Fibroblast of skin of right quadriceps (primary cell): ENCODE measurements at places on chromosomes 12 and 14.

GRCh38 chr12:117596968-117597367 lies 235.5 kb upstream of the NOS1 start:
- peak; percentile 20 for DNase-seq

DNA sequence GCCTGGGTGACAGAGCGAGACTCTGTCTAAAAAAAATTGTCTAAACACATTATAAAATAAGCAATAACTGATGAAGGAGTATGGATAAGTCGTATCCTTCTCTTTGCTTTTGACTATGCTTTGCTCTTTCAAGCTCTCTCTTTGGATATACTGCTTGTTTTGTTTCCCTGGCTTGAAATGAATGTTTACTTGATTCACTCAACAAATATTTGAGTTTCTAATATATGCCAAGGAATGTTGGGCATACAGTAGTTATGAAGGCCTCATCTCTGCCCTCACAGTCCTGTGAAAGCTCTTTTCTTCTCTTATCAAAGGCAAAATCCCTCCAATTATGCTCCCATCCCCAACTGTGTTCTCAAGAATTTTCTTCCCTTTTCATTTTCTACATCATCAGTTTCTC lies 123.5 kb downstream of the PTPRR start:
- DNase-seq = no peak

DNA sequence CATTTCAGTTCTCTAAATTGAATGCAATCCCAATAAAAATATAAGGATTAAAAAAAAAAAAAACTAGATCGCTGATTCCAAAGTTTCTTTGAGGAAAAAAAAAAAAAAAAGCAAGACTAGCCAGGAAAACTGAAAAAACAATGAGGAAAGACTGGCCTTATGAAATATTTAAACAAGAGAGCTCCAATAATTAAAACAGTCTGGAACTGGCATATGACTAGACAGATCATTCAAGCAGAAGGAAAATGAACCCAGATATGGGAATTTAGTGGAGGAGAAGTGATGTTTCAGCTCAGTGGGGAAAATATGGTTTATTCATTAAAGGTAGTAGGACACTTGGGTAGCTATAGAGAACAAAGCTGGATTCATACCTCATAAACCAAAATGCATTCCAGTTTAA lies 42.0 kb upstream of the TBC1D15 start:
- peak; percentile 10 for DNase-seq

- DNase-seq = peak; percentile 8
Observed at GRCh38 chr12:27711317-27711682, 668 bp downstream of the MRPS35 start.

- no peak for DNase-seq
Observed at GRCh38 chr14:65080960-65081747, 21.2 kb downstream of the MAX start.

DNA sequence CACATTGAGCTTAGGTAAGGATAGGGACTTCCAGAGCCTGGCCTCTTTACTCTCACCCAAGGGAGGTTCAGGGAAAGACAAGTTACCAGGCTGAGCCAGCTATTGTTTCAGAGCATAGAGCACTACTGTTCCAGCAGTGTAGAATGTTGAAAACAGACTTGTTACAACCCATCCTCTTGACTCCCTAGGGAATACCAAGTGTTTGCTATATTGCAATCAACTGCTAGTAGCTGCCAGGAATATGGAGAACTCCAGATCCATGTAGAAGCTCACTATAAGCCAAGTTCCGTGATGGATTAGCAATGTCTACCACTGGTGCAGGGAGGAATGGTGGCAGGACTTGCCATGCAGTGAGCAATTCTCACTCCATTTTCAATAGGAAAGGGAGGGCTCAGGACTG lies 199.8 kb upstream of the RBM19 start:
- DNase-seq = no peak

- peak; percentile 25 for DNase-seq
Observed at GRCh38 chr12:9813821-9814798, 13.2 kb upstream of the KLRF1 start.

DNA sequence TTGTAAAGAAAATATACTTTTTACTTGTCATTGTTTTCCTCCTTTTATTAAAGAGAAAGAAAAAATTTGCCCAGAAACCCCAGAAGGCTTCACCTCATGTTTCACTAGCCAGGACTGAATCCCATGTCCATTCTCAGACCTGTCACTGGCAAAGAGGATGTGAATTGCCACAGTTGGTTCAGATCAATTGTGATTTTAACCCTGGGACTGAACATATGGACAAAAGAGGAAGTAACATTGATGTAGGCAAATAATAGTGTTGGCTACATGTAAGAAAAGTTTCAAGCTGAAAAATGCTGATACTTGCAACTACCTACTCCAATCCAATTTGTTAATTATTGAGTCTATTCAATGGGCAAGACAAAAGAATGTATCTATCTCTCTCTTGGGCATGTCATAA lies 8.6 kb upstream of the CCDC196 start:
- DNase-seq = no peak

DNA sequence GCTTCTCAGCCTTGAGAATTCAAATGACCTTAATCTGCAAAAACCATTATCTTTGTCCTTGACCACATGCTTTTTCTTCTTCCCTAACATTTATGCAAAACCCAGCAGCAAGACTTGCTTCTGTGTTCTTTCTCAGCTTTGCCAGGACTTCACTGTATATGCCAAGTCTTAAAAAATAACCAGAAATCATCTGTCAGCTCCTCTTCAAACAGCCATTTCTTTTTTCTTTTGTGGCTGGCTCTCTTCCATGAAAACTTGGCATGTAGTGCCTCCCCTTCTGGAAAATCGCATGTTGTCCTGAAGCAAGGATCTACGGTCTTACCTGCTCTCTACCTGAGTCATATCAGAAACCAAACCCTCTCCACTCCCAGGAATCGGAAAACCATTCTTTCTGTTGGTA lies 364.9 kb downstream of the RPS29 start:
- DNase-seq = no peak

GRCh38 chr14:103653805-103654204 lies 24.8 kb downstream of the KLC1 start:
- no peak for DNase-seq

- no peak for DNase-seq
Observed at GRCh38 chr12:94336211-94336925, 123.3 kb downstream of the CEP83 start.

- peak; percentile 48 for DNase-seq
Observed at GRCh38 chr12:54025499-54026405, 2.5 kb upstream of the HOXC6 start.

GRCh38 chr14:70882776-70883492 lies 24.3 kb upstream of the PCNX1 start:
- peak; percentile 85 for DNase-seq

DNA sequence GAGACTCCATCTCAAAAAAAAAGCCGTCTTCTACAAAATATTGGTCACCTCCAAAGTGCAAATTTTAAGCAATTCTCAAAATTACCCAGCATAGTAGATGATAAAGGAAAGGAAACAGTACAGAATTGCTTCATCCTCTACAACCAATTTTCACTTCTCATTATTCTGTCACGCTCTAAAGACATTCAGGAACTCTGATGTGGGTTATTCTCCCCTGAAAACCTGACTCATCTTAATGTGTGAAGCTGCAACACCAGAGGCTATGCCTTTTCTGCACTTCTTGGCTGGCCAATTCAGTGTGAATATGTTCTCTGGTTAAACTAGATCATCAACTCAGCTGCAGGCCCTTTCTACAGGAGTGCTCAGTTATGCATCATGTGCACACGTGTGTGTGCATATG lies 11.0 kb downstream of the PTGER2 start:
- peak; percentile 57 for DNase-seq

GRCh38 chr14:64450255-64450654 lies 15.0 kb upstream of the AKAP5 start:
- DNase-seq = no peak

GRCh38 chr12:132492522-132492921 lies 2.6 kb downstream of the FBRSL1 start:
- no peak for DNase-seq

- DNase-seq = no peak
Observed at GRCh38 chr12:112506513-112507166, 87.9 kb downstream of the PTPN11 start.

DNA sequence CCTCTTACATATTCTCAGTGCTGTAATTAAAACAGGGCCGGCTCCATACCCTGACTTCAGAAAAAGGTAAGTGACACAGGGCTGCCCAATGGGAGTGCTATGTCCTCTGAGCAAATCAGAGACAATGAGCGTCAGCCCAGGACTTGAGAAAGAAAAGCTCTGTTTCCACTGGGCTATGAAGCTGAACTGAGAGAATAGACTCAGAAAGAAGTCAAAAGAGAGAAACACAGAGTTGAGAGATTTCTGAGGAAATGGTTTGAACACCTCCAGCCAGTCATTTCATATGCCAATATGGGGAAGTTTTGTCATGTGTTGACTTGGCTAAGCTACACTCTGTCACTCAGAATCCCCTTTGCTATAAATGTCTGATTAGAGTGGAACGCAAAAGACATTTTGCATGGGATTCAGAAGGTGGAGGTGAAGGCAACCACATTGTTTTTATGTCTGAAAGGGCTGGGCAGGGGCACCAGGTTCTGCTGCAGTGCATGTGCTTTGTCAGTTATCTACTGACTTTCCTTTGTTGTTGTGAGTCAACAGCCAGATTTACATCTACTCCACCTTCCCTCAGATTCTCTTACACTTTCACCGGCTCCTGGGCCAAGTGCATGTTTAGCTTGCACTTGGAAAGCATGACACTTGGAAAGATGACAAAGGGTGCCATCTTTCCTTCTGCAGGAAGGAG lies 313.3 kb downstream of the DUSP6 start:
- no peak for DNase-seq

- DNase-seq = peak; percentile 9
Observed at GRCh38 chr12:94954029-94954685, 49.3 kb downstream of the NDUFA12 start.

- peak; percentile 91 for DNase-seq
Observed at GRCh38 chr12:401235-402028, at the start of gene CCDC77. TSS of gene CCDC77 (plus strand) at chr12:401644. CDS start at chr12:409384, 7,740 bp downstream.

GRCh38 chr12:110266980-110267620 lies 13.9 kb upstream of the ATP2A2 start:
- DNase-seq = peak; percentile 95

DNA sequence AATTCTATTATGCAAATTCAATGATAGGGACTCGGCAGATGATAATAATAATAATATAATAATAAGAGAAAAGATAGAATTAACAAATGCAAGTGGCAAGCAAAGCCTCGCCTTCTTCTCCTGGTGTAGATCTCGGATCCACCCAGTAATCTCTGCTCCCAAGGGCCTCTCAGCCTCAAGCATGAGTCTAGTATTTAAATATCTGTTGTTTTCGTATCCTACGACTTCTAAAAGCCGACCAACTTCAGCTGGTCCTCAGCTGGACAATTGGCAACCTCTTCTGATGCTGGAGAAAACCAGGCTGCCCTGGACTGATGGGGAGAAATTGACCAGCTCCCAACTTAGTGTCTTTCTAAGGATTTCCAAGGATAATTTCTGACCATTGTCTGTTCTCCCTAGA lies 14.0 kb upstream of the MAP1LC3B2 start:
- no peak for DNase-seq

GRCh38 chr14:40240245-40240859 lies 808.1 kb upstream of the FBXO33 start:
- DNase-seq = no peak

DNA sequence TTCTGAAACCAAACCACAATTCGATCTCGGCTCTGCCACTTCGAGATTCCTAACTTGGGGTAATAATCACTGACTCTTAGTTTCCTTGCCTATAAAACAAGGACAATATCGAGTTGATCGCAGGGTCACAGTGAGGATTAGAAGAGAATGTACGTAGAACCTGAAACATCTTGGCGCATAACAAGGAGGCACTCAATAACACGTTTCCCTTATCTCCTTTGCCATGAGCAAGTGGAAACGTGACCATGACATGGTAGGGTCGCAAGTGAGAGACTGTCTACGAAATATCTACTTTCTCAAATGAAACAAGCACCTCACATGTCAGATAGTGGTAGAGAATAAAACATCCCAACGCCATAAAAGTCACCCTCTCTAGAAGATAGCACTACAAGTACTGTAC lies 2.3 kb downstream of the DICER1 start:
- no peak for DNase-seq

- no peak for DNase-seq
Observed at GRCh38 chr14:100864206-100864605, 38.3 kb downstream of the MEG3 start.

DNA sequence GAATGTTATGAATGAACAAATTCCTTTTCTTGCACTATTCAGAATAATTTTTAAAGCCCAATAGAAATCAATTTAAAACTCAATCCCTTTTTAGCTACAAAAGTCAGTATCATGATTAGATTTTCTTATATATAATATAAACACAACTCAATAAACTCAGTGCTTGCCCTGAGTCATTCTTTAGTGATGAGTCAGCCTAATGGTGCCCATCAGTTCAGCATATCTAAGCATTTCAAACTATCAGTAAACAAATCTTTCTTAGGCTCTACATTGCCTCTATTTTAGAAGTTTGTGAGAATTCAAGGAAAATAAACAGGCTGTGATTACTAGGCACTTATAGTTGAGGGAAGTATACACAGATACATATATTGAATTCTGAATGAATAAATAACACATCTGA lies 179.6 kb downstream of the NELL2 start:
- peak; percentile 4 for DNase-seq

DNA sequence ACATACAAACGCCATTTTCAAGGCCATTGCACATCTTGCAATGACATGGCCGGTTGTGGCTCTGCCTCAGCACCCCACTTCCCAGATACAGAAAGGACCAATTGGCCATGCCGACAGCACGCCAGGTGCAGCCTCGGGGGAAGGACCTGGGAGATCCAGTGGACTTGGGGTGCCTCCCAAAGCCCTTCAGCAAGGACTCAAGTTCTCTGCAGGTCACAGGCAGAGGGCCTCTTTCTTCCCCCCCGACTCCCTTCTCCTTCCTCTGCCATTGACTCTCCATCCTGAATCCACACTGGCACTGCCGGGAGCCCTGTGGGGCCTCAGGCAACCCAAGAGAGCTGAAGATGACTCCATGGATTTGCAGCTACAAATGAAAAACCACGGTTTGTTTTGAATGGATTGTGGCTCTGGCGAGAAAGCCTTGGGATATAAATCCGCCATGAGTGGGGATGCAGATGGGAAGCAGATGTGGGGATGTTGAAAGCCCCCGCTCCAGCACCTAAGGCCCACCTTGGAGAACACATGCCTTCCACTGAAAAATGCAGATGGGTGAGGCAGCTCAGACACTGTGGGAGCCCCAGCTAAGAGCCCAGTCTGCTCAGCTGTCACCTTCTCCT lies 35.1 kb upstream of the LTBP2 start:
- peak; percentile 59 for DNase-seq

DNA sequence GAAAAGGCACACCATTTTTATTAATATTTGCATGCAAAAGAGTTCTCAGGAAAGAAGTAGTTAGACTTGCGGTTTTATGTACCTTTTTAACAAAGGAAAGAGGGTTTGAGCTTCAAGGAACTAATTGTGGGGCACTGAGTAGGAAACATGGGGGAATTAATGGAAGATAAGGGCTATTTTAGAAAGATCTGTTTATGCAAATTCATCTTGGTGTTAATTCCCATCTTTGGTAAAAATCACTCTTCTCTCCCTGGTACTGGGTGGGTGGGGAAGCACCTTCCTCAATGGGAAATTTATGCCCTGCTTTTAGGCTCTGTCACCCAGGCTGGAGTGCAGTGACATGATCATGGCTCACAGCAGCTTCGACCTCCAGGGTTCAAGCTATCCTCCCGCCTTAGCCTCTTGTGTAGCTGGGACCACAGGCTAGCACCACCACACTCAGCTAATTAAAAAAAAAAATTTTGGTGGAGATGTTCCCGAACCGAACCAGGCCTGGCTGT lies 30.1 kb upstream of the RESF1 start:
- no peak for DNase-seq
